ENCODE measurements at places on chromosomes 6 and 20. TPM values are rescaled to one million over a fixed set of nuclear protein-coding genes. Genes with fewer than 3 reads are reported as not detected.

DNA sequence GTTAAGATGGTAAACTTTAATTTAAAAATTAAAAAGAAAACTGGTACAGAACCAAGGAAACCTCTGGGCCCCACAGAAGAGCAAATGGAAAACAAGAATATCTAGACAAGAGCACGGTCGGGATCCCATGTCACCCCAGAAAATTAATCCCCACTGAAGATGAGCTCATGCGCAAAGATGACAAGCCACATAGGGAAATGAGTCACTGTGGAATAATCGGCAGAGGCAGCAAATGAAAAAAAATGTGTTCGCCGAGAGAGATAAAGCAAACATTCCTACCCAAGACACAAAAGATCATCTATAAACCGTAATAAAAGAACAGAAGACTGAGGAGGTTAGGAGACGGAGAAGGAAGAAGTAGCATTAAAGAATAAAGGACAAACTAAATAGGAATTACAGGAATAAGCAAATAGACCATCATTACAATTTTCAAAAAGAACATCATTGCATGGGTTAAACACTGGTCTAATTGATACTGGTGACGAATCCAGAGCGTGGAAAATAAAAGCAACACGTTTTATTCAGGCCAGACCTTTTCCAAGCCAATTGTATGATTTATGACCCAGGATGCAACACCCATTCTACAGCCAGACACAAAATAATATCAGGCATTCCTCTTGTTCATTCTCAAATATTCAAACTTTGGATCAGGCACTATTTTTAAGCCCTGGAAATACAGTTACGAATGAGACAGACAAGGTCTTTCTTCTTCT is 138.0 kb upstream of the ARID1B start:
- no peak for DNase-seq

FHL5 gene
- polyA plus RNA-seq: 0.42 TPM

- DNase-seq: no peak
Observed at GRCh38 chr6:21769405-21769861, 175.9 kb downstream of the SOX4 start.

- DNase-seq: no peak
Observed at GRCh38 chr6:94443701-94444100, 1024.3 kb upstream of the EPHA7 start.

DNA sequence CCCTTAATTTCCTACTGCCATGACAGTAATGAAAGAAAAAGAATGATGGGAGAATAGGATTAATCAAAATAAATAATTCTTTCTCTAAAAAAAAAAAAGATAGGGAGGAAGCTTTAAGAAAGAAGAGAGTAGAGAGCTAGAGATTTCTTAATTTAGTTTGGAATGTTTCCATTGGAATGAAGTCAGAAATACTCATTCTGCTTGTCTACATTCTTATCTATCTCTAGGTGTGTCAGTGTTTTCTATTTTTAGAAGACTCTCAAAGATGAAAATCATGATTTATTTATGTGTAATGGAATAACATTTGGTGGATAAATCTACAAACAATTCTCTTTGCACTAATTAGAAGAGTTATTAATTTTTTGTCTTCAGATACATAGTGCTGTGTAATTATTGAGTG is 38.0 kb upstream of the HIVEP1 start:
- DNase-seq: no peak

DNA sequence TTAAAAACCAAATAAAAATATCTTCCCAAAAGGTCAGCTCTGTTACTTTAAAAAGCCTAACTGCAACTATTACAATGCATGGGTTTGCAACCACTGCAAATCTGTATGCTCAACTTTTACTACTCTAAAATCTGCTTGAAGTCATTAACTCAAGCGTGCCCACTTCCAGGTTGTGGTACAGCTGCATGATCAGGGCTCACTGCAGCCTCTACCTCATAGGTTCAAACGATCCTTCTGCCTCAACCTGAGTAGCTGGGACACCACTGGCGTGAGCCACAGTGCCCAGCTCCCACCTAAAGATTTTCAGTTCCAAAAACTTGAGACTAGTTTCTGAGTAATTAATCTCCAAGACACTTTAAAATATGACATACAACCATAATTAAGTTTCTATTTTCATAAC is 8.2 kb downstream of the DIDO1 start:
- DNase-seq: no peak

ACAT2 gene
- polyA plus RNA-seq: 43.2 TPM

CST5 gene
- 0.32 TPM for polyA plus RNA-seq

DNA sequence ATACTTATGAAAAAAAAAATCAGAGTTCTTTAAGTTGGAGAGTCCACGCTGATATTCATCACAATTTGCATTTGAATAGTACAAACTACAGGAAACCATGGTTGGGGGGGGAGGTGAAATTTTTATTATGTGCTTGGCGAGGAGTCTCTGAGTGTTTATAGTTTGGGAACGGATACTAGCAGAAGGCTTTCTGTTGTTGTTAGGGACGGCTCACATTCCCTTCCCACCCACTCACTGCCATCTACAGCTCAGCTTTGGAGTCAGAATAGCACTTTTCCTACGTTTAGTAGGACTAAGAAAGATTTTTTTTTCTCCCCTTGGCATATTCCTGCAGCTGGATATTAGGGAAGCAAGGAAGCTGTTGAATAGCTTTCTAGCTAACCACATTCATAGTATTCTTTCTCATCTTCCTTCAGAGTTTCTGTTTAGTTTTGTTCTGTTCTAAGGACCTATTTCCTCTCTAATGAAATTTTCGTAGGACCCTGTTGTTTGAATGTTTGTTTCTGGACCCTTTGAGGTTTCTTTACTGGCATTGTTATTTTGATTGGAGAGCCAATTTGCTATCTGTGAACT is 235.1 kb upstream of the ZNF217 start:
- DNase-seq: peak; percentile 66

GRCh38 chr6:11129908-11130565 is 18.5 kb upstream of the ERVFRD-1 start:
- DNase-seq: no peak

DNA sequence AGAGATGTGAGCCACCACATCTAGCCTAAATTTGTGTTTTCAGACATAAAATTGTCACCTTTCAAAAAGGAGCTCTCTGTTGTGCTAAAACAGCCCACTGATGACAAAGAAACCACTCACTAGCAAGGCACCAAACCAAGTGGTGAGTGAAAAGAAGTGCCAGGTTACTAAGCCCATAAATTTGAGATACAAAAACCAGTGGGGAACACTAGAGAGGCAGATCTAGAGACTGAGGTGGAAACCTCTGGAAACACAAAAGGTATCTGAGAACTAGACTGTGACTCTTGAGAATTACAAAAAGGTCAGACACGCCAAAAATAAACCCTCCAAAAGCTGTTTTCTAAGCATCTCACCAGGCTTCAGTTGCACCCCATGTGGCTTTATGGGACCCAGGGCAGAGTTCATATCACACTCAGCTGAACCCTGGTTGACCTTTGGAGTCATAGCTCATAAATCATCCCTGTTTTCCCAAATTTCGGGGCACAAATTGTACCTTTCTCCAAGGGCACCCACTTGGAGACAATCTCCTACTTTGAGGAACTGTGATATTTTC is 24.2 kb downstream of the SAMD3 start:
- no peak for DNase-seq

- DNase-seq: peak; percentile 57
Observed at GRCh38 chr6:36094753-36095496, 35.4 kb upstream of the MAPK13 start.

- no peak for DNase-seq
Observed at GRCh38 chr20:10739134-10739533, 65.3 kb upstream of the JAG1 start.

GJE1 gene
- not detected for polyA plus RNA-seq

- no peak for DNase-seq
Observed at GRCh38 chr6:55696501-55696900, 117.5 kb upstream of the HMGCLL1 start.

DNA sequence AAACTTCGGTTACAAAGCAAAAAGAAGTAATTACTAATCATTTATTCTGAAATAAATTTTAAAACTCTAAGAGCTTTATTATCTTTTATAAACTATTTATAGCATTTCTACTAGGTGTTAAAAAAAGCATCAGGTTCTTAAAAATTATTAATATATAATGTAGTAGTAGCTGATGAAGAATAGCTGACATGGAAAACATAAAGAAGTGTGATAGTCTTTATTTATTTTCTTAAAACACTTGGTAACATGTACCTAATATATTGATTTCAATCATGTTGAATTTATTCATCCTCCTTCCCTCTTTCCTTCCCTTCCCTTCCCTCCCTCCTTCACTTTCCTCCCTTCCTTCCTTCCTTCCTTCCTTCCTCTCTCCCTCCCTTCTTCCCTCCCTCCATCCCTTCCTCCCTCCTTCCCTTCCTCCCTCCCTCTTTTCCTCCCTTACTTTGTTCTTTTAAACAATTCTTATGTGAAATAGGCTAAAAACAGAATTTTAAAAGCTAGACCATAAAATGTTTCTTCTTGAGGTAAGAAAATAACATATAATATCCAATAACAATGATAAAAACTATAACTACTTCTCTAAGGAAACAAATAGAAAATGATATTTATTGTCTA is 913.9 kb upstream of the MAP3K7 start:
- no peak for DNase-seq

GRCh38 chr6:25788305-25788922 is 33.9 kb downstream of the SLC17A4 start:
- DNase-seq: no peak

- DNase-seq: no peak
Observed at GRCh38 chr6:5723841-5724691, 282.7 kb downstream of the NRN1 start.

- DNase-seq: no peak
Observed at GRCh38 chr20:31846793-31847138, 1.4 kb upstream of the FOXS1 start.

STXBP5 gene
- 18.3 TPM for polyA plus RNA-seq

OR2H2 gene
- 0.20 TPM for polyA plus RNA-seq

DNA sequence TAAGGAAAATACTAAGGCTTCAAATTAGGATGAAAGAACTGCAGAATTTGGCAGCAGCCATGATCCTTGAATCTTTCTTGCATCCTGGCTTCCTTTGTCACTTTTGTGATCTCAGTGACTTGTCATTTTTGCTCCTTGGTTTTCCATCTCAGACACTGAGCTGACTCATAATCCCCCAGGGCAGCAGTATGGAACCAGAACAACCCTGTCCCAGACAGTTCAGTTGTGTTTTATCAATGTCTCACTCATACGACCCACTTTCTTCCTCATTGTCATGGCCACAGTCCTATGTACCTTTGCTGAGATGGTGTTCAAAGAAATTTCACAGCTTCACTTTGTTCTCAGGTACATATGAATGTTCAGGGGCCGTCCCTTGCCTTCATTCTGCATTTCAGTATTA is 488.5 kb upstream of the BTBD3 start:
- DNase-seq: no peak

DNA sequence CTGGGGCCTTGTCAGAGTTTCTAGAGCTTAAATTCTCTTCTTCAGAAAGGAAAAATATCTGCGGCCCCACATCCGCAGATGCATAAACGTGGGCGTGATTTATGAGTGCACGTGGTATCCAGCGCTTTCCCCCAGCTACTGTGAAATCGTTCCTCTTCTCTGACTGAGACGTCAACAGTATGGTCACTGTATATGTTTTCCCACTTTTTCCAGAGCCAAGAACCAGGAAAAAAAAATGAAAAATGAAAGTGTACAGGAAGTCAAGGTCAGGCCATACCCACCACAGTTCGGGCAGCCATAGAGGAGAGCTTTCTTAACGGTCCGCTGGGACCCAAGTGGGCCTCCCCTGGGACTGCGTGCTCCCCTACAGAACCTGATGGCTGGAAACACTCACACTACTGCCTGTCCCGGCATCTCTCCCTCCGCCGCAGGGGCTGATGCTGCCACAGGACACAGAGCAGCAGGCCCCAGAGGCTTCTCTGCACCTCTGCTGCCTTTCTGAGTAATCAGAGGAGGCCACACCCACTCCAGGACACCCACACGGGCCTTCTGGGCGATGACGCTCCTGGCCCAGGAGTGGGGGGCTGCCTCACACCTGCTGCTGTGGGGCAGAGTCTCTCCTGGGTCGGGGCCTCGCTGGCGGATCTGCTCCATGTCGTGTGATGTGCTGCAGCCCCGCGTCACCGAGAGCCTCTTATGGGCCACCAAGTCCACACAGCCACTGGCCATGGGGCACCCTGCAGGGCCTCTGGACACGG is 16.4 kb upstream of the STX16 start:
- no peak for DNase-seq

PRDM1 gene
- polyA plus RNA-seq: 3.7 TPM

SAMD3 gene
- polyA plus RNA-seq: 0.68 TPM

CCM2L gene
- 6.3 TPM for polyA plus RNA-seq

- DNase-seq: no peak
Observed at GRCh38 chr20:25204550-25205276, 9.2 kb downstream of the ENTPD6 start.

GRCh38 chr6:163579111-163579879 is 164.8 kb downstream of the QKI start:
- peak; percentile 11 for DNase-seq

NT5E gene
- 23.7 TPM for polyA plus RNA-seq

- DNase-seq: no peak
Observed at GRCh38 chr20:38872491-38873049, 53.6 kb upstream of the FAM83D start.

TFEB gene
- polyA plus RNA-seq: 10.2 TPM

DNA sequence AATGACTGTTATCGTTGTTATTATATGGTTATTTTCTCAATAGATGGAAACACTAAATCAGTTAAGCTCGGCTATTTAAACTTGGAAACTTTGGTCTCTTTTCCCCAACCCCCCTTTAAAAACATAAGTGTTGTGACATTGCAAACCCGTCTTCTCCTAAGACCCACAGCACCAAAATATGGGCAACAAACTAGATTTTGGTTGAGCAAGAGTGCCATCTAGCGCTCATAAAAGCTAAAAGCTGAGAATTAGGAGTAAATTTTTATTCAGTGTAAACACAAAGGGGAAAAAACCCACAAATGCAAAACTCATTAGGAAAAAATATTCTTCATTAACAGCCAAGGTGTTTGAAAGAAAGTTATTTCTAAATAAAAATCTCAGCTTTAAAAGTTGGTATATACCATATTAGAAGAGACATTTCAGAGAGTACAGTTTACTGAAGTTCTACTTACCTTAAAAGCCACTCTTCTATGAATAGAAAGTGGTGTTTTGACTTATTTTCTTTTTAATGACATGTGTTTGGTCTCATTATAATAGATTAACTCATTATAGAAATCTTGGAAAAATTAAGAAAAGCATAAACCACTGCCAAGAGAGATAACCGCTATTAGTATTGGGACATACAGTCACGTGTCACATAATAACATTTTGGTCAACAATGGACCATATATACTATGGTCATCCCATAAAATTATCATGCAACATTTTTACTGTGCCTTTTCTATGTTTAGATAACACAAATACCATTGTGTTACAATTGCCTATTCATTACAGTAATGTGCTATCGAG is 21.1 kb downstream of the SESN1 start:
- peak; percentile 63 for DNase-seq

- DNase-seq: no peak
Observed at GRCh38 chr6:166950443-166950821, 5.9 kb downstream of the RNASET2 start.

THBD gene
- 6.7 TPM for polyA plus RNA-seq

SLC35F1 gene
- 2.4 TPM for polyA plus RNA-seq
